ENCODE measurements at places on chromosomes 11 and 22. TPM values are rescaled to one million over a fixed set of nuclear protein-coding genes. Genes with fewer than 3 reads are reported as not detected.
A peak's percentile ranks its signal among the peaks of the same experiment; 100 is the strongest.

DNA sequence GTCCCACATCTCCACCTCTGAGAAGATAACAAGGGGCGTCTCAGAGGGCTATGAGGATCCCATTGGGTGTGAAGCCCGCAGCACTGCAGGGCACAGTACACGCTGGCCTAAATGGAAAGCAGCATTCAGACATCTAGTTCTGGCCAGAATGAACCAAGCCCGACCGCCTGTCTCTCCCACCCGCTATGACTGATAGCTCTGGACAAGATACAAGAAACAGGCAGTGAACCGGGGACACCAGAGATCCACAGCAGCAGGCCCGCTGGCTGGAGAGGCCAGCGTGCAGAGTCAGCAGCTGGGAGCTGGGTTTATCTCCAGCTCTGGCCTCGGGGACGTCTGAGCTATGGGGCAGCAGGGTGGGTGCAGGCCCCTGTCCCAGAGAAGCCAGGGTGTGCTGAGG lies 9.6 kb downstream of the CERK start:
- H3K36me3 ChIP-seq: no peaks in the 10 kb centered on the region
- peak overlapping the region; percentile 51 for H3K27ac ChIP-seq
- no peak overlapping the region for H3K4me3 ChIP-seq
- DNase-seq: no peak

DNA sequence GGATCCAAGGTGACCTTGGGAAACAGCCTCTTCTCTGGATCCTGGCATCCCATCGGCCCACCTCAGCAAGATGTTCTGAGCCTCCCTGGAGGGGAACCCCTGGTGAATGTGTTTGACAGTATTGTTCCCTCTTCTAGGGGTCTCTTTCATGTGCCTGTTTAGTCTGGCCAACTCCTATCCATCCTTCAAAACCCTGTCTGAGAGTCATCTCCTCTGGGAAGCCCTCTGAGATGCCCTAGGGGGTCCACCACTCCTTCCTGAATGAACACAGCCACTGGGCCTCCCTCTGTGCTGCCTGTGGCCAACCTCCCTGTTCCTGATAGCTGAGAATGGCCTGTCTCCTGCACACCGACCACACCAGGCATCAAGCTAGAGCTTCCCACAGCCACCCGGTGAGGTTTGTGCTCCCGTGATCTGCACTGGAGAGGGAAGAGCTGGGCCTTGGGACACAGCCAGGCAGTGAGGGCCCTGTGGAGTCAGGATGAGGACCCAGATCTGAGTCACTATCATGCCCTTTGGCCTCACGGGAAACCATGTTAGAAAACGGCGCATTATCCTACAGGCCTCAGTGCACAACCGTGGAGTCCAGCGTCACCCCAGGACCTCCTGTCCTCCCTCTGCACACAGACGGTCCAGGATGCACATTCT lies 8.8 kb downstream of the WNT7B start:
- H3K4me3 ChIP-seq: no peak overlapping the region
- H3K4me1 ChIP-seq: no peaks in the 10 kb centered on the region
- H3K27ac ChIP-seq: no peak overlapping the region

GRCh38 chr11:18834754-18835466 lies 43.3 kb upstream of the PTPN5 start:
- H3K27me3 ChIP-seq: no peaks in the 10 kb centered on the region
- DNase-seq: no peak
- H3K4me1 ChIP-seq: no peaks in the 10 kb centered on the region

- no peaks in the 10 kb centered on the region for H3K36me3 ChIP-seq
- H3K27me3 ChIP-seq: no peaks in the 10 kb centered on the region
- DNase-seq: no peak
- no peak overlapping the region for H3K4me3 ChIP-seq
These were observed 59.0 kb downstream of the SYN3 start for GRCh38 chr22:32999039-32999815.

GRCh38 chr11:79170321-79170720 lies 270.5 kb downstream of the TENM4 start:
- no peak for DNase-seq
- no peaks in the 10 kb centered on the region for H3K36me3 ChIP-seq
- no peaks in the 10 kb centered on the region for H3K27me3 ChIP-seq
- H3K4me1 ChIP-seq: no peaks in the 10 kb centered on the region
- no peak overlapping the region for H3K27ac ChIP-seq
- no peak overlapping the region for H3K4me3 ChIP-seq

GRCh38 chr11:14673824-14674405 lies 30.3 kb downstream of the PDE3B start:
- no peak overlapping the region for H3K4me3 ChIP-seq
- no peak overlapping the region for H3K27ac ChIP-seq
- H3K4me1 ChIP-seq: no peaks in the 10 kb centered on the region
- no peaks in the 10 kb centered on the region for H3K27me3 ChIP-seq

DNA sequence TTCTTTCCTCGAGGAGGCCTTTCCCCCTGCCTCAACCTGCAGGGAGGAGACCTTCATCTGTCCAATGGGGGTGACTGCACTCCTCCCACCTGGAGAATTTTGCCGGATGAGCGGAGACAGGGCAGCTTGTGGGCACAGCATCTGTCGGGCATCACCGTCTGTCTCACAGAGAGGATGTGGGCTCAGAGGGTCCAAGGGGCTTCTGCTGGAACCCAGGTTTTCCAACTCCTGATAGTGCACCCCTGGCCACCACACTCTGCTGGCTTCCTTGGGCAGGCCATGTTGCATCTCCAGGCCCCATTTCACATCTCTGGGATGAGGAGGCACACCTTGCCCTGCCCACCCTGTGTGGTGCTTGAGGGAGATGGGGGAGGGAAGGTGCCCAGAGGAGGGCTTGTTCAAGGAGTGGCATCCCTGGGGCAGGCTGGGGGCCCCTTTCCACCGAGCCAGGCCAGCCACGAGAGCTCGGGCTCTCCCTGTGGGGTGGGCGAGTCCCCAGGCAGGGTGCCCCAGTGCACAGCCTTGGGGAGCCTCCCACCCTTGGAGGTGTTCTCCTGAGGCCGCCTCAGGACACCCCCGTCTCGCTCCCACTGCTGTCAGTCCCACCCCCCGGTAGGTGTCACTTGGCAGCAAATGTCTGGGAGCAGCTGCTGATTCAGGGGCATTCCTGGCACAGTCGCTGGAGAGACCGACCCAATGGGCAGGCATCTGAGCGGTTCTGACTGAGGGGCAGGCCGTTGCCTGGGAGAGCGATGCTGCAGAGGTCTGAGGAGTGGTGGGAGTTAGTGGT lies 84.2 kb downstream of the MORC2 start:
- no peaks in the 10 kb centered on the region for H3K36me3 ChIP-seq
- H3K27me3 ChIP-seq: no peaks in the 10 kb centered on the region
- no peak overlapping the region for H3K27ac ChIP-seq
- peaks cover 6% of the 10 kb centered on the region for H3K4me1 ChIP-seq

Gene IGLL1
- not detected for total RNA-seq

DNA sequence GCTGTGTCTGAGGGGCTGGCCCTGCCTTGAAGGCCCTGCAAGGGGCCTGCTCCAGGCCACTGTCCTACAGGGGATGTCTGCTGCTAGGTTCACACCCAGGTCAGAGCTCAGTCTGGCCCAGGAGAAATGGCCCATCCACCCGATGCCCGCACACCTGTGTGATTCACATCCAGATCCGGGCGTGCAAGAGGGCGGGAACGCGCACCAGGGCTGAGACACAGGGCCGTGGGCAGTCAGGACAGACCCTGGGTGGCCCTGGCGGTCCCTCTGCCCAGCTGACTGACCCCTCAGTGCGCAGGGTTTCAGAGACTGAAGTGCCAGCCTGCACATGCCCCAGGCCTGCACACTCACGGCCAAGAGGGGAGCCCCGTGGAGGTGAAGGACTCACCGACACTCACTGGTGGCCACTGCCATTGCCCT lies 7.4 kb downstream of the TOLLIP start:
- H3K27ac ChIP-seq: no peak overlapping the region
- peak; percentile 51 for DNase-seq
- no peak overlapping the region for H3K4me3 ChIP-seq
- H3K36me3 ChIP-seq: no peaks in the 10 kb centered on the region

Gene OR1S1
- not detected for total RNA-seq

- H3K27ac ChIP-seq: no peak overlapping the region
- H3K27me3 ChIP-seq: no peaks in the 10 kb centered on the region
- H3K36me3 ChIP-seq: no peaks in the 10 kb centered on the region
- no peak overlapping the region for H3K4me3 ChIP-seq
These were observed 8.3 kb downstream of the GALR3 start for GRCh38 chr22:37831472-37831871.

Gene POTEH
- total RNA-seq: not detected

DNA sequence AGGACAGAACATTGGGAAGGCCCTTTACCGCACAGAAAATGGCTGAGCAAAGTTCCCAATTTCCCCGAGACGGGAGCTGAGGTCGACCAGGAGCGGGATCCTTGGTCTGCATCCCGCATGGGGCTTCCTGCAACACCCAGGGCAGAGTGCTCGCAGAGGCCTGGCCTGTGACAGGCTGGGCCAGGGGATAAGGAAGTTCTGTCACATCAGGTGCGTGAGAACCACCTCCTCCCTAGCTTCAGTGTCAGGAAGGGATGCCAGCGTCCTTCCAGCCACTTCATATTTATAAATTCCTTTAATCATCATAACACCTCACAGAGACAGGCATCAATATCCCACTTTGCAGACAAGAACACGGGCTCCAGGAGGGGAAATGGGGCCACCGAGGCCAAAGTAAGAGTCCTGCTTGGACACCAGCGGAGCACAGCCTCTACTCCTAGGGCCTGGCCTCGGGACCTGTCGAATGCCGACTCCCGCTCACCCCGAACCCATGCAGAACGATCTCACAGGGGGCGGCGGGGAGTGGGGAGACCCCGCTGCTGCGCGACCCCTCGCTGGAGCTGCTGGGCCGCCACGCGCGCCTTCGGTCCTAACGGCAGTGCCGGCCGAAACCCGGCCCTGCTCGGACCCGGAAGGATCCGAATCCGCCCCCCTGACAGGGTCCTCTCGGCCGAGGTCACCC lies 532 bp downstream of the BET1L start:
- H3K36me3 ChIP-seq: peaks cover 47% of the 10 kb centered on the region
- peak overlapping the region; percentile 99 for H3K4me3 ChIP-seq
- H3K27ac ChIP-seq: peak overlapping the region; percentile 99
- no peaks in the 10 kb centered on the region for H3K27me3 ChIP-seq
- DNase-seq: peak; percentile 23
- H3K4me1 ChIP-seq: peaks cover 45% of the 10 kb centered on the region

- no peaks in the 10 kb centered on the region for H3K36me3 ChIP-seq
- H3K4me3 ChIP-seq: no peak overlapping the region
- H3K27ac ChIP-seq: no peak overlapping the region
- DNase-seq: no peak
These were observed 26.3 kb upstream of the ALDH3B2 start for GRCh38 chr11:67700548-67701262.

Gene OR51G1
- total RNA-seq: not detected

- H3K4me1 ChIP-seq: peaks cover 3% of the 10 kb centered on the region
- H3K4me3 ChIP-seq: no peak overlapping the region
- H3K27ac ChIP-seq: no peak overlapping the region
- no peaks in the 10 kb centered on the region for H3K27me3 ChIP-seq
- no peaks in the 10 kb centered on the region for H3K36me3 ChIP-seq
These were observed 8.7 kb downstream of the RAB36 start for GRCh38 chr22:23153994-23154393.

Gene POU2AF2
- 4.4 TPM for total RNA-seq

DNA sequence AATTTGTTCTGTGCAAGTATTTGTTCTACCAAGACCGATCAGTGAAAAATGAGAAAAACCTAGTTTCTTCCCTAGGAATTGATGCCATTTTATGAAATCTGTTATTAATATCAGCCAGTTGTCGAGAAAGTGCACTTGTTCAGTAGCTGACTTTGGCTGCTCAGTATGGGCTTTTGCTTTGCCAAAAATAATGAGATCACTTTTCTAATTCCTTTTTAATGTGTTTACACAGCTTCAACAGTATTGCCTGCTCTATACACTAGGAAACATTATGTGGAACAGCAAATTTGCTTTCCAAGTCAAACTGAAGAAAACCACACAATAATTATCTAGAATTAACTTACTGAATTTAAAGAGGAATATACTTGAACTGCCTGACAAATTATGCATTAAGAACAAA lies 34.4 kb downstream of the SCUBE2 start:
- H3K27me3 ChIP-seq: no peaks in the 10 kb centered on the region
- H3K27ac ChIP-seq: no peak overlapping the region
